ENCODE measurements at places on chromosomes 7 and 10.

DNA sequence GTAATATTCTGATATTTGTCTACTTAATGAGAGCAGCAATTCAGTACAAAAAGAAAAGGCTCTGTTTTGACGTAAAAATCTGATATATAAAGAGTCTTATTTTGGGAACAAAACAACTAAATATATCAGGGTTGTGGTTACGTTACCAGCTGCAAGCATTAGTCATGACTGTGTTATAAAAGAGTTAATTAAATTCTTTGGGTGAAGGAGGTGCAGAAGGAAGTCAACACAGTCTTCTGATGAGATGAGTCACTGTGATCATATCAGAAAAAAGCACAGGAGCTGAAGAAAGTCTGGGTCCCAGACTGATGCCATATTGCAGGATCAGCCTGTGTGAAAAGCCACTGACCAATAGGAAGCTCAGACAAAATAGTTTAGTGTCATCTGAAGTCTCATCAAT is 234.3 kb upstream of the TEX47 start:
- DNase-seq: peak; percentile 47

- no peak for DNase-seq
Measured at GRCh38 chr7:97845622-97846203, 26.5 kb downstream of the ASNS start.

- DNase-seq: no peak
Measured at GRCh38 chr10:130889240-130889639, 422.3 kb downstream of the TCERG1L start.

DNA sequence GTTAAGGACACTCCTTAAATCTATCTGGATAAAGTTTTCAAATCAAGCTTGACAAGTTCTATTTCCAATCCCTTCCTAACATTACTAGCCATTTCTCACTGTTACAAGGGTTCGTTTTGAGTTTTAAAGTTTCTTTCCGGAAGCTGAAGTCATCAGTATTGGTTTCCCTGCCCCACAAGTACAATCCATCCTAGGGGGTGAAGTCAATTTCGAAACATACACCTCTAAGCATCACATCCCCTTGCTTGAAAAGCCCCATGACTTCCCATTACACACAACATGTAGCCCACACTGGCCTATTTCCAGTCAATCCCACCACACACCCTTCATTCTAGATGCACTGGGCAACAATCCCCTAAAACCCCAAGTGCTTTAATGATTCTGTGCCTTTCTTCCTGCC is 13.0 kb downstream of the DPY19L1 start:
- no peak for DNase-seq

- DNase-seq: no peak
Measured at GRCh38 chr7:73870041-73870492, 9.1 kb downstream of the TMEM270 start.

- DNase-seq: no peak
Measured at GRCh38 chr7:151465169-151465568, 25.2 kb upstream of the CRYGN start.

DNA sequence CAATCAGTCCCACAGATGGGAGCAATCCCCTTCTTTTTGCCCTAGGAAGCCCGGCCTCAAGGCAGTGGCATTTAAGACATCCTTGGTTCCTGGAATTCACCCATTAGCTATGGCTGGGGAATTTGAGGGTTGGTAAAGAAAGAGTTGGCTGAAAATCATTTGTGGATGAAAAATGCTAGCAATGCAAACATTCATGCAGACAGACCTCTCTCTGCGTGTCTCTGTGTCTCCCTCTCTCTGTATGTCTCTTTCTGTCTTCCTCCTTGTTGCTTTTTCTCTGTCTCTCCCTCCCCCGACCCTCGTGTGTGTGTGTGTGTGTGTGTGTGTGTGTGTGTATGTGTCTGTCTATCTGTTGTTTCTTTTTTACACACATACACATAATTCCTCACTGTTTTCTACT is 19.4 kb downstream of the LDB3 start:
- DNase-seq: peak; percentile 81

GRCh38 chr10:47077386-47077785 is 166.2 kb downstream of the PTPN20 start:
- no peak for DNase-seq

GRCh38 chr10:86389441-86390193 is 23.0 kb upstream of the GRID1 start:
- DNase-seq: no peak

- DNase-seq: no peak
Measured at GRCh38 chr10:67607472-67607871, 88.5 kb downstream of the CTNNA3 start.

DNA sequence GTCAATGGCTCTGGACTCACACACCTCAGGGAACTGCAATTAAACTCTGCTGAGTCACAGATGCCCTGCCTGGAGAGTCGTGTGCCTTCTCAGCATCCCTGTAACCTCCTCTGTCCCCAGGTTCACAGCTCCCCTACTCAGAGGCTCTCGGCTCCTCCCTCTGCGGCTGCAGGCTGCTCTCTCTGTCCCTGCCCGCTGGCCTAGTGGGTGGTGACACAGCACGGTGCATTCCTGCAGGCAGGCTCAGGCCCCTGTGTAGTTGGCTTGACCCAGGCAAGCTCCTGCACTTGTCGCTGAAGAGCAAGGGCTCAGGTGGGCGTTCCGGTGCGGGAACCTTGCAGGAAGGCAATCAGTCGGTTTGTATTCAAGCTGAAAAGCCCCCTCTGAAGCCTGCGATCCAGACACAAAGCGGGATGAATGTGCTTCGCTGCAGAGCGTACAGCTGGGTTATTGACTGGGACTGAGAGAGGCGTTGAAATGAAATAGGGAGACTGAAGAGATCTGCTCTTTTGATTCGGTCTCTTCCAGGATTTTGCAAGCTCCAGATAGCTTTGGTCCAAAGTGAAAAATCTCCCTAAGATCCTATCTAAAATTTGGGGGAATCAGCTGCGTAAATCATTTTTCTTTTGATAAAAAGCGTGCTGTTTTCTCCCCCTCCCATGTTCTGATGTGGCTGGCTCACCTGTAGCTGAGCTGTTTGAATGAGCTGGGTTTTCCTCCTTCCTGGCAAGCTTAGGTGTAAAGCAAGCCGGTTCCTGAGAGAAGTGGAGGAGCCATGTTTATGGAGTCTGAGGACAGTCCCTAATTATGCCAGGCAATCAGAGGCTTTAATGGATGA is 208.7 kb upstream of the PHYHIPL start:
- no peak for DNase-seq

DNA sequence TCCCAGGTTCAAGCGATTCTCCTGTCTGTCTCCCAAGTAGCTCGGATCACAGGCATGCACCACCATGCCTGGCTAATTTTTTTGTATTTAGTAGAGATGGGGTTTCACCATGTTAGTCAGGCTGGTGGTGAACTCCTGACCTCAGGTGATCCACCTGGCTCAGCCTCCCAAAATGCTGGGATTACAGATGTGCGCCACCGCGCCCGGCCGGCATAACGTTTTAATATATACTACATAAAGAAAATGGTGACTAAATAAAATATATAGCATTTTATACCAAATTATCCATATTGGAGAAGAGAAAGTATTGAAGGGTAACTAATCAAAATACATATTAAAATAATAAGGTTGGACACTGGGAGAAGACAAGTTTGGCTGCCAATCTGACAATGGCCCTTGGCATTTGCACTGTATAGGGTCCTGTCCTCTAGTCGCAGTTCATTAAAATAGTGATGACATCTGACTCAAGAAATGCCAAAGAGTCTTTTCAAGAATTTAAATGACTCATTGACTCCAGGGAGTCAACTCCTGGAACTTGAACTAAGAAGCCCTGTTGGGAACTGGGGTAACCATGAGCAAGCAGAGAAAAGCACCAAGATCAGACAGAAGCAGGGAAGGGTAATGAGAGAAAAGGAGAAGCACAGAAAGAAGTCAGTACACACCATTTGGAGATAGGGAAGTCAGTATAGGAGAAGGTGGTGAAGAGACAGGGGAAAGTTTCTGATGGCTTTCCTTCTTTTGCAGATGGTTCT is 91.1 kb downstream of the CH25H start:
- peak; percentile 45 for DNase-seq

- peak; percentile 45 for DNase-seq
Measured at GRCh38 chr7:90222811-90223725, 11.5 kb downstream of the STEAP2 start.

GRCh38 chr7:77791336-77791735 is 6.9 kb downstream of the TMEM60 start:
- no peak for DNase-seq

GRCh38 chr7:140551355-140552239 is 72.3 kb upstream of the MKRN1 start:
- DNase-seq: no peak

GRCh38 chr10:72066318-72067284 is 21.8 kb downstream of the SPOCK2 start:
- no peak for DNase-seq

DNA sequence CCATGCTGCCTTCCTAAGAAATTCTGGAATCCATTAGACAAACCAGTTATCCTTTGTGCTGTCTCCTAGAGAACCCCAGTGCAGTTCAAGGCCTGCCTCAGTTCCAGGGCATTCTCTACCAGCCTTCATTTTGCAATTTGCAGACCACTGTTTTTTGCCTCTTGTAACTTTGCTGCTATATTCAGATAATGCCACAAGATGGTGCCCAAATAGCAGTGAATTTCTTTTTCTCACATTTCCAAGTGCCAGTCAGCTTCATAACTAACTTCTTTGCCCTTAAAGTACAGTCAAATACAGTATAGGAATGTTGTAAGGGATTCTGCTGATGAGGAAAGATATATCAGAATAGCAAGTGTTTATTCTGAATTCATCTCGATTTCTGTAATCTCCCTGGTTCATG is 25.2 kb downstream of the LOXL4 start:
- DNase-seq: peak; percentile 36

GRCh38 chr10:119327096-119327745 is 119.8 kb downstream of the GRK5 start:
- DNase-seq: no peak

DNA sequence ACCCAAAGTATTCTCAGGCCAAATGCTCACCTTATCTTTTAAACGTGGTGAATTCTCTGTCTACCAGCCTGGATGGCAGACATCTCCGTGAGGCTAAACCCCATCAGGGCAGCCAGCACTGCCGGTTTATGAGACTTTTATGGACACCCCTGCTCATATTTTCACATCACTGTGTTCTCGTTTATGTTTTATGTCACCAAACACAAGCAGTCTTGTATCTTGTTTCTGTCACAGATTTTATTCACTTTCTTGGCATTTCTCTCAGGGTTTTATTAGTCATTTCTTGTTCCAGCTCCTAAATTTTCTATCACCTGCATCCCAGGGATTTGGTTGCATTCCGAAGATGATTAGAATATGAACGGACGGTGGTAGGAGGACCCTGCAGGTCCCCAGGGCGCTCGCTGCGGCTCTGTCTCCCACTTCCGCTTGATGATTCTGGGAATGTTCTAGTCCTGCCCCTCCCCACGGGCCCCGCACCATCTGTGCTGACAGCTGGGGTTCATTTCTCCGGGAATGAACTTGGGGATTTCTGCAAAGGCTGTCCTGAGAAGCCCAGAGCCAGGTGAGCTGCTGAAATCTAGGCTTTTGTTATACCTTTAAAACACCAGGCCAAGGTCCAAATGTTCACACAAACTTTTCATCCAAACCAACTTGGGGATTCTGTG is 217.6 kb downstream of the GFRA1 start:
- no peak for DNase-seq

- DNase-seq: no peak
Measured at GRCh38 chr7:73504920-73505319, 17.2 kb downstream of the BAZ1B start.

- no peak for DNase-seq
Measured at GRCh38 chr10:102770108-102770482, 26.3 kb downstream of the WBP1L start.

- DNase-seq: no peak
Measured at GRCh38 chr10:12876266-12876665, 125.2 kb downstream of the CCDC3 start.

- no peak for DNase-seq
Measured at GRCh38 chr10:94407668-94408067, 5.3 kb downstream of the TBC1D12 start.

DNA sequence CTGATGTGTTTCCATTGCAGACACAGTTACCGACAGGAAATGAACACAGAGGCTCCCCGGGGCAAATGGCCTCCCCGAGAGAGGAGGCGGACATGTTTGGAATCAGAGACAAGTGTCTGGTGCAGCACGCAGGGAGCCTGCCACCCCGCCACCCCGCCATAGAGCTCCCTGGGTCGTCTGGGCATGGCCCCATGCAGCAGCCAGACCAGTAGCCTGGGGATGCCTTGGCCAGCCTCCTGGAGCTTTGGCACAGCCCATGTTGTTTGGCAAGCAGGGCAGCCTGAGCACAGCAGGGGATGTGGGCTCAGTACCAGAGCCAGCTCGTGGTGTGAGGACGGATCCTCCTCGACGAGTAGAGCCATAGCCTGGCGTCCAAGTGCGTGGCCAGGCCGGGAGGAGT is 80.8 kb downstream of the NKX6-2 start:
- DNase-seq: no peak

DNA sequence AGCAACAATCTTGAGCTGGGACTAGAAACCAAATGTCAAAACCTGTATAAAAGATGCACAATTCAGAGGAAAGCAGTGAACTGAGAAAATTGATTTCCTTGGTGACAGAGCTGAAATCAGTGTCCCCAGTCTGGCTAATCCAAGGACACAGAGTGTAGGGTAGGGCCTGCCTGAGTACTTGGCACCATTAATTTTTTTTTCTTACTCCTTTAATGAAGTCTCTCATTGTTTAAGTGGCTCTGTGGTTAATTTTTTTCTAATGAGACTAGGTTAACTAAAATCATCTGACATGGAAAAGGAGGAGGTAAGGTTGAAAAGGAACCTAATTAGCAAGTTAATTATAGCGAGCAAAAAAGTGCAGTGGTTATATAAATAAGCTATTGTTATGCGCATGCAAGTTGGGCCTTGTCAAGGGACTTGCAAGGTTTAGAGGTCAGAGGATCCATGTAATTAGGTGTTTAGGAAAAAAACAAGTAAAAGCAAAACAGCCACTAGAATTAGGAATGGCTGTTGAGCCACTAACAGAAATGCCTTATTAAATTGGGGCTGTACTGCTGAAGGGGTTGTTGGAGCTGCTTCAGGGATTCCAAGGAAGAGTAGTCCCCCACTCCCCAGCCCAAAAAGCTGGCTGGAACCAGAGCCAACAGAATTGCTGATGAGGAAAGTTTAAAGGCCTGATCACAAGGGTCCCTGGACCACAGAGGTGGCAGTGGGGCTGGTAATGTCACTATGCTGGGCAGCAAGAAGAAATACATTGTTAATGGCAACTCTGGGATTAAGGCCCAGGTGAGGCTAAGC is 58.9 kb upstream of the STRIP2 start:
- no peak for DNase-seq

GRCh38 chr10:7488418-7488829 is 77.6 kb upstream of the SFMBT2 start:
- DNase-seq: no peak

DNA sequence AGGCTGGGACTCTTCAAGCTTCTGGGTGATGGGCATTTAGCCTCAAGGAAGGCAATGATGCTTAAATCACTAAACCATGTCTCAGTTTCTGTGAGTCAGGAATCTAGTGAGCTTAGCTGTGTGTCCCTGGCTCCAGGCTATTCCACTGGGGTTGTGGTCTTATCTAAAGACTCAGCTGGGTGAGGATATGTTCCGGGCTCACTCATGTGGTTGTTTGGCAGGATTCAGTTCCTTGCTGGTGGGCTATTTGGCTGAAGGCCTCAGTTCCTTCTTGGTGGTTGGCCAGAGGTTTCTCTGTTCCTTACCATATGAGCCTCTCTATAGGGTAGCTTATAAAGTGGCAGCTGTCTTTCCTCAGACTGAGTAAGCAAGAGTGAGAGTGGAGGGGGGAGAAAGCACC is 12.0 kb downstream of the EVX1 start:
- no peak for DNase-seq

Data from fibroblast of skin of left quadriceps (primary cell).